Aorta (tissue), 5 donors: ENCODE measurements at places on chromosomes 1 and 21. TPM values are rescaled to one million over a fixed set of nuclear protein-coding genes. Genes with fewer than 3 reads are reported as not detected.

The LEPR gene
- total RNA-seq = 71.6 TPM

The GUCA2A gene
- not detected for total RNA-seq

The GBP5 gene
- 7.9 TPM for total RNA-seq

DNA sequence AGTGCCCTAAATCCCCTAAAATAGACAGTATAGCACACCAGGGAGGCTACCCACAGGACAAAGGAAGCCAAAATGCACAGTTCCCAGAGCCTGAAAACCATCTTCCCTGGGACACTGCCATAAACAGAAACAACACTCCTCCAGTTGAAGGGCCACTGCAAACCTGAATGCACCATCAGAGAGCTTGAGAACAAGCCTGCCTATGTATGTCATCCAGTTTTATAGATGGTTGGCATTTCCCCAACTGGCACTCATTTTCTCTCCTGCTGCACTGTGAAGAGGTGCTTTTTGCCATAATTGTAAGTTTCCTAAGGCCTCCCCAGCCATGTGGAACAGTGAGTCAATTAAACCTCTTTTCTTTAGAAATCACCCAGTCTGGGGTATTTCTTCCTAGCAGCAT is 169.0 kb downstream of the AGBL4 start:
- H3K36me3 ChIP-seq = no peaks in the 10 kb centered on the region
- DNase-seq = no peak
- H3K27me3 ChIP-seq = no peaks in the 10 kb centered on the region
- no peak overlapping the region for H3K27ac ChIP-seq
- no peak overlapping the region for H3K4me3 ChIP-seq

- peak overlapping the region; percentile 80 for H3K27ac ChIP-seq
- H3K4me3 ChIP-seq = peak overlapping the region; percentile 45
- no peaks in the 10 kb centered on the region for H3K27me3 ChIP-seq
- DNase-seq = no peak
- no peaks in the 10 kb centered on the region for H3K4me1 ChIP-seq
- H3K36me3 ChIP-seq = peaks cover 6% of the 10 kb centered on the region
Measured at GRCh38 chr1:150579945-150580642, 684 bp upstream of the MCL1 start.

GRCh38 chr1:205760606-205761005 is 10.6 kb upstream of the NUCKS1 start:
- H3K27me3 ChIP-seq = no peaks in the 10 kb centered on the region
- no peaks in the 10 kb centered on the region for H3K36me3 ChIP-seq
- no peaks in the 10 kb centered on the region for H3K4me1 ChIP-seq
- no peak overlapping the region for H3K27ac ChIP-seq
- DNase-seq = no peak
- no peak overlapping the region for H3K4me3 ChIP-seq

- H3K27me3 ChIP-seq = no peaks in the 10 kb centered on the region
- no peak for DNase-seq
- H3K4me3 ChIP-seq = no peak overlapping the region
- H3K36me3 ChIP-seq = no peaks in the 10 kb centered on the region
Measured at GRCh38 chr1:26046246-26047095, 553 bp upstream of the SLC30A2 start.

GRCh38 chr1:95232646-95233318 is 1.2 kb upstream of the RWDD3 start:
- H3K36me3 ChIP-seq = no peaks in the 10 kb centered on the region
- H3K27ac ChIP-seq = peak overlapping the region; percentile 30
- peak overlapping the region; percentile 75 for H3K4me3 ChIP-seq
- H3K4me1 ChIP-seq = peaks cover 2% of the 10 kb centered on the region

DNA sequence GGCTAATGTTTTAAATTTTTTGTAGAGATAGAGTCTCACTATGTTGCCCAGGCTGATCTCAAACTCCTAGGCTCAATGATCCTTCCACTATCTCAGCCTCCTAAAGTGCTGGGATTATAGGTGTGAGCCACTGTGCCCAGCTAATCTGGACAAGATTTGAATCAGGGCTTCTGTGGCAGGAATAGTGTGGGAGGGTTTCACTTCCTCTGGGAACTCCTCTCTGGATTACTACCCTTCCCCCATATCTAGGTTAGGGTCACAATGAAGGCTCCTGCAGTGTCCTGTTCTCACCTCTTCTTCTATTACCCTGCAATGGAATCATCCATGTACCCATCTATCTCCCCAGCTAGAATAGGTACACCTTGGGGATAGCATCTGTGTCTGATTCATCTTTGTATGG is 133.6 kb upstream of the RAB4A start:
- H3K27me3 ChIP-seq = no peaks in the 10 kb centered on the region
- no peak for DNase-seq
- no peak overlapping the region for H3K4me3 ChIP-seq
- H3K36me3 ChIP-seq = no peaks in the 10 kb centered on the region
- H3K4me1 ChIP-seq = no peaks in the 10 kb centered on the region

- H3K27me3 ChIP-seq = peaks cover 1% of the 10 kb centered on the region
- DNase-seq = peak; percentile 28
- no peak overlapping the region for H3K27ac ChIP-seq
- no peaks in the 10 kb centered on the region for H3K36me3 ChIP-seq
Measured at GRCh38 chr1:18535391-18536210, 54.9 kb downstream of the KLHDC7A start.

DNA sequence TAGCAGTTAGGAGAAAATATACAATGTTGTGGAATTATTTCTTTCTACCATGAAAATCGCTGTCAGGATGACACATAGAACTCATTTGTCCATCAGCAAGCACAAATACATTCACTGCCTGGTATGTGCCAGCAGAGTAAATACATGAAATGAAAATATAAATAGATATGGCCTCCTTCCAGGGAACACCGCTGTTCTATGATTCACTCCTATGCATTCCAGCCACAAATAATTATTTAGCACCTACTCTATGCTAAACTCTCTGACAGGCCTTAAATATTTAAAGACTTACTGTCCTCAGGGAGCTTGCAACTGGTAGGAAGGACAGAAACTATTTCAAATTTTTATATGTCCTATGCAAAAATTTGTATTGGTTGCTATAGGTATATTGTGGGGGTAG is 975.0 kb upstream of the NCAM2 start:
- no peaks in the 10 kb centered on the region for H3K4me1 ChIP-seq
- H3K27me3 ChIP-seq = no peaks in the 10 kb centered on the region
- H3K36me3 ChIP-seq = no peaks in the 10 kb centered on the region
- no peak for DNase-seq
- no peak overlapping the region for H3K4me3 ChIP-seq
